Amygdala (tissue), 56 donors: ENCODE measurements at places on chromosomes 12 and 14.
A peak's percentile ranks its signal among the peaks of the same experiment; 100 is the strongest.

DNA sequence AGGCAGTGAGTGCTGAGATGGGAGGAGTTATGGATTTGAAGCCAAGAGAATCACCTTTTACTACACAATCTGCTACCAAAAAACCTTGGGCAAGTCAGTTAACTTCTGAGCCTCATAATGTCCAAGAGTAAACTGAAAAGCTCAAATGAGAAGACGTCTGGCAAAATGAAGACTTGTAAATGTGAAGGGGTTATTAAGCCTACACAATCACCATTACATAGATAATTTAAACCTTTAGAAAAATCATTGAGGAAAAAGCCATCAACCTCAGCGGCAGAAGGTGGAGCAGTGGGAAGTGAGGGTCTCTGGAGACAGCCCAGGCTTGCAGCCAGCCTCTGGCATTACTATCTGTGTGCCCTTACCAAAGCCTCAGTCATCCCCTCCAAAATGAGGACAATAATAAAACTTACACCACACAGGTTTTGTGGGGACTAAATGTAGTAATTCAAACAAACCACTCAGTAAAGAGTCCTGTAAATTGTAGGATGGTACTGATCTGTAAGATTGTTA, 50.5 kb upstream of the CCDC175 start:
- DNase-seq: no peak

DNA sequence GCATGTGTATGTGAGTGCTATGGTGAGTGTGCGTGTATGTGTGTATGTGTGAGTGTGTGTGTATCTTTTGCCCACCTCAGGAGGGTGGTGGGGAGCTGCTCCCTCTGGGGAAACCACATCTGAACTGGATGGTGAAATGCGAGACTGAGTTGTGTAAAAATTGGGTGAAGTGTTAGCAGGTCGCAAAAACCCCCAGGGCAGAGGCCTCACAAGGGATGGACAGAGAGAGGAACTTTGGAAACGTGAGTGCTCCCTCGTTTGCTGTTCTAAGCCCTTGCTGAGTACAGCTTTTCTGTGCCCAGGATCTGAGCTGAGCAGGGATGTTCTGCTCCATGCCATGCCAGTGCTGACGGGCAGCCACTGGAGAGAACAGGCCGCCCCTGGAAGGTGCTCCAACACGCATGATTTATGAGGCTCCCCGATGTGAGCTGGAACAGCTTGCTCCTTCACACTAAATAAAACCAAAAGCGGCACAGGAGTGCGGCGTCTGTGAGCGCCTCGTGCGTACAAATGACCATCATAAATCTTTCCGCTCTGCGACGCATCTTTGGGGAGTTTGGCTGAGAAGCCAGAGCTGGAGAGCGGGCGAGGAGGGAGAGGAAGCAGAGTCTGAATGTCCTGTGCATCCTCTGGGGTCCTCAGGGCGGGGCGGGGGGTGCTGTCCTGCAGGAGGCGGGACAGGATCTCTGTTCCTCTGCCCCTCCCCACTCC, 14.1 kb upstream of the GALNT9 start:
- no peak for DNase-seq

DNA sequence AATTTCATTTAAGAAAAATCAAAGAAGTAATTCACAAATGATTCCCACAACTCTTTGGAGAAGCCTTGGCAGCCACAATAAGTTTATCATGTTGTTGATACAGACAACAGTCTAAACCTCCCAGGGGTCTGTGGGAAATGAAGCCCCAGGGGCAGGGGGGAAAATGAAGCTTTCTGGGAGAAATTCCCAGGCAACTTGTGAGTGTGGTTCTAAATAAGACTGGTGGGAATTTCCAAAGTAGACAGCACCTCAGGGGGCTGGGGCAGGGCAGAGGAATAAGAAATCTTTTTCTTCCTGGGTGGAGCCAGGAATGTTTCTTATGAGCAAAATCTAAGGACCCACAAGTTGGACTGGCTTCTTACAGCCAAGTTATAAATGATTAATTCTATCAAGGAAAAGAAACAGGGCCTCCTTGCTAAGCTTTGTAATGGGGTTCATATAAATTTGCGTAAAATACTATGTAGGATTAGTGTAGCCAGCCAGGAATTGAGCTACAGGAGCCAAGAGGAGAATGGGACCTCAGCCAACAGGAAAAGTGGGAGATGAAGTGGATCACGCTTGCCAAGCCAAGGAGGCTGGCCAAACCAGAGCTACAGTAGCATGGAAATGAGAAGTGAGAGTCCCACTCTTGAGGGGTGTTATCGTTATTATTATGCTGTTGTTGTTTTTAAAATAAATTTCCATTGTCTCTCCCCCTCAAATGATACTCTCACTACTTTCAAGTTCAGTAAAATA, 182.9 kb upstream of the FAR2 start:
- no peak for DNase-seq

- DNase-seq: no peak
Measured at GRCh38 chr12:24328261-24328660, 378.8 kb upstream of the SOX5 start.

DNA sequence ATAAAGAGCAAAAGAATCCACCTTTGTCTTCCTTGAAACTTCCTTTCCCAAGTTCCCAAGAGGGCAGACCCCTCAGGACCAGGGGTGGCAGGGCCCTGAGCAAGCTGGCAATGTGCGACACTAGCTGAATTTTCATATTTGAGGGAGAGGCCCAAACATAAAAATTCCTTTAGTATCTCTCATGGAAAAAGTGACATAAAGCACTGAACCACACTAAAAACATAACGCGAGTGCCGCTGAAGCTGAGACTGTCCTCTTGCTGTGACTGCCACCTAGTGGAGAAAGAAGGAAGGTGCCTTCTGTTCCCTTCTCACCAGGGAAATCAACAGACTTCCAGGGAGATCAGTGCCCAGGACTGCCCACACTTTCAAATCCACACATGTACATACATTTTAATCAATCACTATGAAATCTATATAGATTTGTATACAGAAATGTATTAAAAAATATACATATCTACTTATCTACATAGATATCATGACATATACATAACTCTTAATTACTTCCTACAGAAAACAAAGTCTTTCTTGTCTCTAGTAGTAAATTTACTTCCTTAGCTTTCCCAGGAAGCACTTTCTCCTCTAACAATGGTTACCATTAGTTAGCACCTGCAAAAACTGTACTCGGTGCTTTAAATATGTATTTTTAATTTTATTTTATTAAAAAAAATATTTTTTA, 53.8 kb downstream of the SSH1 start:
- peak; percentile 31 for DNase-seq

DNA sequence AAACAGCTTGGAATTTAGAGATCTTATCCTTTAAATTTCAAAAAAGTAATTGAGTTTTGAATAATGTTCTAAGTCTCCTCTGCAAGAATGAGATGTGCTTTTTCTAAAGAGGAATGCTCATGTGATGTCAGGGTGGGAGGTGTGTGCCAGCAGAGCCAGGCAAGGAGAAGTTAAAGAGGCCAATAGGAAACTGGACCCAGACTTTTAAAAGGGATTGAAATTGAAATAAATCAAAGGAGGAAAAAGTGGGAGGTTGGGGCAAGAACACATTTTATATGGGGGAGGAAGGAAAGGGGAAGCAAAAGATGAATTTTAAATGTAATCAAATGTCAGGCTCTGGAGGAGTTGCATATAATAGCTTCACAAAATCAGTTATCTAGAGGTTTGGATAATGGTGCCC, 126.1 kb downstream of the FIGNL2 start:
- no peak for DNase-seq
